ENCODE measurements at places on chromosomes 5 and 9. TPM values are rescaled to one million over a fixed set of nuclear protein-coding genes. Genes with fewer than 3 reads are reported as not detected.

FAT2 gene
- total RNA-seq: 0.05 TPM

DAPK1 gene
- total RNA-seq: 12.5 TPM

SGCD gene
- 12.7 TPM for total RNA-seq

TMEM215 gene
- not detected for total RNA-seq

CTXN3 gene
- total RNA-seq: not detected

PCDHGA10 gene
- total RNA-seq: 8.6 TPM

PCDHA10 gene
- 0.23 TPM for total RNA-seq

FAM153A gene
- total RNA-seq: not detected

OBP2B gene
- total RNA-seq: not detected

FAM221B gene
- total RNA-seq: not detected

GFI1B gene
- total RNA-seq: not detected

PAEP gene
- not detected for total RNA-seq

PCDHB6 gene
- 0.30 TPM for total RNA-seq
